ENCODE measurements at places on chromosomes 12 and 14. TPM values are rescaled to one million over a fixed set of nuclear protein-coding genes. Genes with fewer than 3 reads are reported as not detected.

The PPFIA2 gene
- not detected for total RNA-seq

The GNB3 gene
- total RNA-seq, result 0.52 TPM

The TAS2R43 gene
- total RNA-seq, result 8.6 TPM

The FOXG1 gene
- total RNA-seq, result not detected

The REM2 gene
- not detected for total RNA-seq

The OTOGL gene
- 0.33 TPM for total RNA-seq

- no peak overlapping the region for H3K4me3 ChIP-seq
- H3K27me3 ChIP-seq, result no peaks in the 10 kb centered on the region
- no peak for DNase-seq
- no peaks in the 10 kb centered on the region for H3K4me1 ChIP-seq
Measured at GRCh38 chr14:75366963-75367362, 60.9 kb upstream of the JDP2 start.

GRCh38 chr12:70994217-70994788 is 73.8 kb upstream of the PTPRR start:
- H3K4me1 ChIP-seq, result no peaks in the 10 kb centered on the region
- H3K36me3 ChIP-seq, result no peaks in the 10 kb centered on the region
- H3K27ac ChIP-seq, result no peak overlapping the region
- no peak for DNase-seq
- H3K27me3 ChIP-seq, result no peaks in the 10 kb centered on the region

GRCh38 chr14:61153431-61153830 is 127.7 kb downstream of the TMEM30B start:
- H3K4me3 ChIP-seq, result no peak overlapping the region
- H3K27me3 ChIP-seq, result no peaks in the 10 kb centered on the region
- H3K27ac ChIP-seq, result no peak overlapping the region
- no peaks in the 10 kb centered on the region for H3K4me1 ChIP-seq
- no peaks in the 10 kb centered on the region for H3K36me3 ChIP-seq

- H3K36me3 ChIP-seq, result peaks cover 3% of the 10 kb centered on the region
- no peak overlapping the region for H3K27ac ChIP-seq
- no peaks in the 10 kb centered on the region for H3K27me3 ChIP-seq
- H3K4me1 ChIP-seq, result peaks cover 9% of the 10 kb centered on the region
- no peak for DNase-seq
Measured at GRCh38 chr12:125125271-125125670, 60.0 kb downstream of the AACS start.

GRCh38 chr12:32332446-32332845 is 66.9 kb upstream of the FGD4 start:
- H3K27ac ChIP-seq, result no peak overlapping the region
- no peaks in the 10 kb centered on the region for H3K27me3 ChIP-seq
- H3K4me3 ChIP-seq, result no peak overlapping the region
- H3K36me3 ChIP-seq, result no peaks in the 10 kb centered on the region

GRCh38 chr12:56676851-56677580 is 11.1 kb downstream of the PTGES3 start:
- no peaks in the 10 kb centered on the region for H3K36me3 ChIP-seq
- H3K27ac ChIP-seq, result no peak overlapping the region
- H3K4me1 ChIP-seq, result peaks cover 71% of the 10 kb centered on the region
- H3K27me3 ChIP-seq, result no peaks in the 10 kb centered on the region

- H3K27ac ChIP-seq, result no peak overlapping the region
- no peaks in the 10 kb centered on the region for H3K36me3 ChIP-seq
- H3K27me3 ChIP-seq, result no peaks in the 10 kb centered on the region
- peak; percentile 20 for DNase-seq
Measured at GRCh38 chr12:93563807-93564538, 8.5 kb upstream of the SOCS2 start.

DNA sequence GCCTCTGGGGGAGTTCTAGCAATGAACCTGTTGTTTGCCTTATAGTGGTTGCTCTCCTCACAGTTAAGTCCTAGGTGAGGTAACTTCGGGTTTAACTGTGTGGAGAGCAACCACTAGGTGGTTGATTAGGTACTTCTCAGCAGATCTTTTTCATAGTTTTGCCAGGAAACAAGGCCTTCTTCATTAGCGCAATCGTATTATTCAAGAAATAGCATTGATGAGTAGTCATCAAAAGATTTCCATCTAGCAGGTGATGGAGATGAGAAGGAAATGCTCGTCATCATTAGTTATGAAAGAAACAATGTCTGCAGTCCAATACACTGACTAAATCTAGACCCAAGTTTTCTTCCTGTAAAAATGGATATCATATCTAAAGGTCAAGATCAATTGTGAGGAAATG is 923.3 kb downstream of the AACS start:
- no peaks in the 10 kb centered on the region for H3K27me3 ChIP-seq
- H3K4me1 ChIP-seq, result peaks cover 12% of the 10 kb centered on the region
- H3K27ac ChIP-seq, result no peak overlapping the region
- DNase-seq, result no peak
